ENCODE measurements at places on chromosomes 7 and 10.

DNA sequence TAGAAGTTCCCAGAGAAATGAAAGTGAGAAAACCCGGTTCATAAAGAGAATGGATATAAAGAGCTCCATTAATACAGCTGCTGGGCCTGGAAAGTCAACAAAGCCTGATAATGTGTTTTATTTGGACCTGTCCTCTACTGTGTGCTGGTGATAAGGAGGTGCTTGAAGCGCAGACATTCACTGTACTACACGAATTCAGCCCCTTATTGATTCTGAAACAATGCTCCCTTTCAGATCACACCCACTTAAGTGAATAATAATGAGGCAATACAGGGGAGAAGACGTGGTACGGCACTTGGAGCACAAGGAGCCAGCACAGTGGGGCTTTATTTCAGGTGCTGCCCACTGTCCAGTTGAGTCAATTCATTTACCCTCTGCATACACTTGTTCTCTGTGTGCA lies 260.8 kb downstream of the FGFR2 start:
- DNase-seq, result no peak

DNA sequence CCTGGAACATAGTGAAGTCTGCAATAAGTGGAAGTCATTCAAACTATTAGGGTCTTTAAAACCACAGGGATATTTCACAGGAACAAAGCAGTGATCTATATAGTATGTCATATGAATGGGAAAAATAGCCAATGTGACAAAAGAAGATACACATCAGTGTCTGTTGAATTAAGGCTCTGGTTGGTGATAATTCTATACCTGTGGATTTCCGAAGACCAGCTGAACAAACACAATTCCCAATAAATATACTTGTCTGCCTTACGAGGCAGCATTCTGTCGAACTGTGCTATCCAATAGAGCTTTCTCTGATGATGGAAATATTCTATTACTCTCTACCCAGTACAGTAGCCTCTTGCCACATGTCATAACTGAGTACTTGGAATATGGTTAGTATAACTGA lies 55.9 kb upstream of the CAV2 start:
- no peak for DNase-seq

DNA sequence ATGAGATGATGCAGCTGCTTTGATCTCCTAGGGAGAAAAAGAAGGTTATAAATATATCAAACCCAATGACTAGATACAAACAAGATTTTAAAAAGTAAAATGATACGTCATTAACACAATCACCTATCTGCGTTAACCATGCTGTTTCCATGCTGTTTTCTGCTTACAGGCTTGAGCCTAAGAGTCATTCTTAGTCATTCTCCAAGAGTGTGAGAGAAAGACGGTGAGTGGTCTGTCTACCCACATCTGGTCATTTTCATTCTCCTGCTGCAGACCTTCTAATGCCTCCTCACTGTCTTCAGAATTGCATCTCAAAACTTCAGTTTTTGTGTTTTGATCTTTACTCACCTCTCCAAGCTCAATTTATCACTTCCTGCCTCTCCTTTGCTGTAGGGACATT lies 98.0 kb upstream of the ELMO1 start:
- no peak for DNase-seq

GRCh38 chr10:6300106-6300783 lies 97.5 kb downstream of the PFKFB3 start:
- DNase-seq, result peak; percentile 57

GRCh38 chr10:31090894-31091607 lies 59.4 kb upstream of the ZNF438 start:
- DNase-seq, result no peak

GRCh38 chr7:5709347-5709950 lies 72.0 kb downstream of the RNF216 start:
- peak; percentile 31 for DNase-seq

DNA sequence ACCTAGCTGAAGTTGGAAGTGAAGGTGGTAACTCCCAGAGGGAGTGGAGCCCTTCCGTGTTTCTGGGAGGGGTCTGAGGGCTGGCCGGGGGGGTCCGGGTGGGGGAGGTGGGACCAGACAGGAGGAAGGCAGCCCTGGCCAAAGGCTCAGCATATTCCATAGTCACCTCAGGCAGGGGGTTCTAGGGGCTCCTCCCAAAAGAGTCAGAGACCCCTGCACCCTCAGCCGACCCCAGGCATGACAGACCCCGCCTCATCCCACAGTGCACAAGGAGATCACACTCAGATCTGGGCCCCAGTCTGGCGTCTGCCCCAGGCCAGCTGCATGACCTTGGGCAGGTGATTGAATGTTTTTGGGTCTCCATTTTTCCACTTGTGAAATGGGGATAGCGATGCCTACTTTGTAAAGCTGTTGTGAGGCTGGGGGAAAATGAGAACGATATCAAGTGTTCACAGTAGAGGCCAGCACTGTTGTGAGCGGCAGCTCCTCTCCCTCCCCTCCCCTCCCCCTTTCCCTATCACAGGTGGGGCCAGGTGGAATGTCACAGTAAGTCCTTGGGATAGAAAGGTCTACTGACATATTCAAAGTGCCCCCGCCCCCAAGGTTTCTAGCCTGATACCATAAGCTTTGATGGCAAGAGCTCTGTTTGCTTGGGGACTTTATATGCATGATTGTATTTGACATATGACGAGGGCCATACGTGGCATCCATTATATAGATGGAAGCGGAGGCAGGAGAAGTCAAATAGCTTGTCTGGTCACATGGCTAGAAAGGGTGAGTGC lies 33.3 kb downstream of the DNAJB12 start:
- DNase-seq, result no peak

DNA sequence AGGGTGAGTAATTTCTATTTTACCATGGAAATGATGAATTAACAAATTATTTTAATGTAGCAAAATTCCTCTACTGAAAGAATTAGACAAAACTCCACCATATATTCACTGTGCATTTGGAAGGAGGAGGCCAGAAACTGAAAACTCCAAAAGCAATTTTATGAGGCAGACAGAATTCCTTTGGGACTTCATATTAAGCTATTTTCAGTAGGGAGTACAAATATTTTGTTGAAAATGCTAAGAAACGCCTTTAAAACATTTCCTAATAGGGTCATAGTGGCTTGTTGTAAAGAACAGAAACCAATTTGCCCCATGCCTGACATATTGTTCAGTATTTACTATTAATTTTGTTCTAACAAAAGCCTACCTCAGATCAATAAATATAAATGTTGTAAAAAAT lies 117.8 kb downstream of the TES start:
- no peak for DNase-seq

DNA sequence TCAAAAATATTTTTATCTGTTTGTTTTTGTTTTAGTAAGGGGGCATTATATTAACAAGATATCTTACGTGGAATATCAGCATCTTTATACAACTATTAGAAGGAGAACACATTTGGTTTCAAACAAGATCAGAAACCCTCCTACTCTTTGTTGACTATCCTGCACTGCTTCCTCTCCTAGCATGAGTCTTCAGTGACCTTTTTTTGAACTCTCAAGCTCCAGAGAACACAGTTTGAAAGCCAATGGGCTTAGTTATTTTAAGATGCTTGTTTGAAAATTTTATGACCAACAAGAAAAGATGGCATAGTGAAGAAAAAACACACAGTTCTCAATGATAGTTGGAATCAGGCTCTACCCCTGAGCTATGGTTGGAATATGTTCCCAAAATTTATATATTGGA lies 37.2 kb upstream of the RTKN2 start:
- DNase-seq, result no peak

- DNase-seq, result no peak
Measured at GRCh38 chr10:53744746-53745145, 972.2 kb upstream of the MBL2 start.

GRCh38 chr10:57014758-57015157 lies 653.7 kb upstream of the ZWINT start:
- DNase-seq, result no peak

GRCh38 chr10:3119796-3120459 lies 52.6 kb downstream of the PFKP start:
- DNase-seq, result peak; percentile 27

DNA sequence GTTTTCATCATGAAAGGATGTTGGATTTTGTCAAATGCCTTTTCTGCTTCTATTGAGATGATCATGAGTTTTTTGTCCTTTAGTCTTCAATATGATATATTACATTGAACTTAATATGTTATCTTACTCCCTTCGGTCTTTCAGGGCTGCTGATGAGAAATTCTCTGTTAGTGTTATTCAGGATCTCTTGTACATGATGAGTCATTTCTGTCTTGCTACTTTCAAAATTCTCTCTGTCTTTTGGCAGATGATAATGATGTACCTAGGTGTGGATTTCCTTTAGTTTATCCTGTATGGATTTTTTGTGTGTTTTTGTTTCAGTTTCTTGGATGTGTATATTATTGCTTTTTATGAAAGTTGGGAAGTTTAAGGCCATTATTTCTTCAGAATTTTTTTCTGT lies 320.9 kb upstream of the NPSR1 start:
- no peak for DNase-seq

DNA sequence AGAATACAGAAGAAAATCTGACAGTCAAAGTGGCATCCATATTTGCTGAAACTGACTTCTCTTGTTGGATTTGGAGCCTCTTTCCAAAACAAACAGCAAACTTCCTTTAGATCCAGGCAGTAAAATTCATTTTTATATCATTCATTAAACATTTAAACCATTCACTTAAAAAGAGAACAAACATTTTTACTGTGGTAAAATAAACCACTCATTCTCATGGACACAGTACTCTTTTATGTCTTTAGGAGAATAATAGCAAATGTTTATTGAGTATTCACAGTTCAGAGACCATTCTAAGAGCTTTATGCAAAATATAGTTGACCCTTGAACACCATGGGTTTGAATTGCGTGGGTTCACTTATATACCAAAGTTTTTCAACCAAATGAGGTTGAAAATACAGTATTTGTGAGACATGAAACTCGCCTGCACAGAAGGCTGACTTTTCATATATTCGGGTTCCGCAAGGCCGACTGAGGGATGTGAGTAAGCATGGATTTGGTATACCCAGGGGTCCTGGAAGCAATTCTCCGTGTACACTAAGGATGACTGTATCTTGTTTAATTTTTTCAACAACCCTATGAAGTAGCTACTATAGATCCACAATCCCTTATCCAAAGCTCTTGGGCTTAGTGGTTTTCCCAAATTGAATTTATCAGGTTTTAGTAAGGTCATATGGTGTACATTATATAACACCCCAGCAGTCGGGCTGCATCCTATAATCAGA lies 49.1 kb downstream of the ATXN7L1 start:
- DNase-seq, result no peak

GRCh38 chr7:94588075-94588474 lies 67.9 kb downstream of the SGCE start:
- no peak for DNase-seq

GRCh38 chr7:115635376-115635775 lies 395.2 kb downstream of the TFEC start:
- DNase-seq, result no peak

DNA sequence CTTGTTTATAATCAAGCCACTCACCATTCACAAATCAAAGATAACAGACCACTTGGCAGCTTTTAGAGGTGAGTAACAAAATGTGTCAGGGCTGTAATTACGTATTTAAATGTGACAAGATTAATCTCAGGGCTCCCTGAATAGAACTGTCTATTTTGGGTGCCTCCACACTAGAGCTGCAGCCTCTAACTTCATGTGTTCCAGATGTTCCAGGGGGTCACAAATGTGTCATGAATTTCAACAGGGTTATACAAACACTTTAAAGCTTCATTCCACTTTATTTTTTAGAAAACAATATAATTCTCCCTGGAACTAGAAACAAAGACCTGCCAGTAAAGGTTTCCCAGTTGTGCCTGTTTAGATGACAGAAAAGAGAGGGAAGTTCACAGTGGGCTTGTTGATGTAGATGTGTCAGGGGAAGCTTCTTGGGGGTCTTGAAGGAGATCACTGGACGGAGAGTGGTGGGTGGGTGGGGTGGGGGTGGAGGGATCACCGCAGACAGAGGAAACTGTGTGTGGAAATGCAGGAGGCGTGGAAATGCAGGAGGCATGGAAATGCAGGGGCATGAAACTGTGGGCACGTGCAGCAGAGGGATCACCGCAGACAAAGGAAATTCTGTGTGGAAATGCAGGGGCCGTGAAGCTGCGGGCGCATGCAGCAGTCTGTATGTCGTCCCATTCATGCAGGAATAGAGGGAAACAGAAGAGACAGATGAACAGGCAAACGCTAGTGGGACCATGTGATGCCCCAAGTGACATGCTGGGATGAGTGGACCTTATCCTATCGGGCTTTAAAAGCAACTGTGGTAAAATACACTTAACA lies 42.0 kb upstream of the TRIL start:
- DNase-seq, result no peak

DNA sequence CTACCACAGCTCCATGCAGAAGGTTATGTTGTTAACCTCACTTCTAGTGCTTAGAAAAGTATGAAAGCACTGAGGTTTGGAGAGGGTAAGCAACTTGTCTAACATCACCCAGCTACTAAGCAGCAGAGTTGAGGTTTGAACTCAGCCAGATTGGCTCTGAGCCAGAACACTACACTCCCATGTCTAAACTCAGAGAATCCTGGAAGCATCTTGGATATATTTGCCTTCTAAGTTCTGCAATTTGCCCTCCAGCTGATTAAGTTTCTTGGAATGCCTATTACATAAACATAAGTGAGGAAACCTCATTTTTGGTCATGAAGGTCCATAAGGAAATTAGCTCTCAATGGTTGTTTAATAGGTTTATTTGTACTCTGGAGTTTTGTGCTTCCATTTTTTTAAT lies 78.1 kb upstream of the PHYHIPL start:
- peak; percentile 46 for DNase-seq

- DNase-seq, result no peak
Measured at GRCh38 chr10:5506246-5506645, 6.9 kb upstream of the CALML5 start.

DNA sequence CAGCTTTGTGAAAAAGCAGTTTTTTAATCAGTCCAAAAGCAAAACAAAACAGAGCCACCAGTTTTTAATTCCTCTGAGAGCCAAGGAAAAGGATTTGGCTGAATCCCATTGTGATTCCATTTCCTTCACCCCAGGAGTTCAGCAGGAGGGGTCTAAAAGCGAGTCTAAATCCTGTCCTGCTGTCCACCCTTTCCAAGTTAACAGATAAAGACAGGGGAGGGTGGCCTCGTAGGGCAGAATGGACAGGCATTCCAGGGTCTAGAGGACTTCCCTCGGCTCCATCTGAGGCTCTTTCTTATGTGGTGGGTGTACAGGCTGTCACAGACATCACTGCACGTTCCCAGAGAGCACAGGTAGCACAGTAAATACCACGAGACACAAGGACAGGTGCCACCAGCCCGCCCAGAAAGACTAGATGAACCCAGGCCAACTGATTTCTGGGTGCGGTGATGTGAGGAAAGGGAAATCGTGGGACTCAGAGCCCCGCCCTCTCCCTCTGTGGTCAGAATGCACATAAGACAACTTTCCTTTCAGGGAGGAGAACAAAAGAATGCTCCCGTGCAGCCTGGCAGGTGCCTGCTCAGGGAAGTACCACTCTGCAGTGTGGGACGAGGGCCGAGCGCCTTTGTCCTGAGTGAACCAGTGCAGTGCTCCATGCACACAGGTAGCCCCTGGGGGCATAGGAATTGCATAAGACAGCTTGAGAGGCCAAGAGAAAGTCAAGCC lies 119.7 kb downstream of the ABLIM1 start:
- no peak for DNase-seq

- peak; percentile 41 for DNase-seq
Measured at GRCh38 chr10:110643653-110644597, at the start of gene RBM20. Gene RBM20, plus strand, starts transcription at chr10:110644336. Its CDS starts 119 bp downstream, at chr10:110644455.

- no peak for DNase-seq
Measured at GRCh38 chr10:33287112-33287511, 47.4 kb downstream of the NRP1 start.

Measured in EL (cell line).